ENCODE measurements at places on chromosomes 2 and 18. TPM values are rescaled to one million over a fixed set of nuclear protein-coding genes. Genes with fewer than 3 reads are reported as not detected.

Gene STPG4
- polyA plus RNA-seq, result not detected

Gene MTA3
- 70.2 TPM for polyA plus RNA-seq

Gene VWC2L
- polyA plus RNA-seq, result 0.06 TPM

Gene C2orf81
- 6.8 TPM for polyA plus RNA-seq

Gene LHCGR
- polyA plus RNA-seq, result 0.35 TPM

- DNase-seq, result no peak
These were observed 28.4 kb downstream of the NRXN1 start for GRCh38 chr2:51003345-51004192.

GRCh38 chr2:161379740-161380139 lies 36.4 kb upstream of the TBR1 start:
- no peak for DNase-seq

DNA sequence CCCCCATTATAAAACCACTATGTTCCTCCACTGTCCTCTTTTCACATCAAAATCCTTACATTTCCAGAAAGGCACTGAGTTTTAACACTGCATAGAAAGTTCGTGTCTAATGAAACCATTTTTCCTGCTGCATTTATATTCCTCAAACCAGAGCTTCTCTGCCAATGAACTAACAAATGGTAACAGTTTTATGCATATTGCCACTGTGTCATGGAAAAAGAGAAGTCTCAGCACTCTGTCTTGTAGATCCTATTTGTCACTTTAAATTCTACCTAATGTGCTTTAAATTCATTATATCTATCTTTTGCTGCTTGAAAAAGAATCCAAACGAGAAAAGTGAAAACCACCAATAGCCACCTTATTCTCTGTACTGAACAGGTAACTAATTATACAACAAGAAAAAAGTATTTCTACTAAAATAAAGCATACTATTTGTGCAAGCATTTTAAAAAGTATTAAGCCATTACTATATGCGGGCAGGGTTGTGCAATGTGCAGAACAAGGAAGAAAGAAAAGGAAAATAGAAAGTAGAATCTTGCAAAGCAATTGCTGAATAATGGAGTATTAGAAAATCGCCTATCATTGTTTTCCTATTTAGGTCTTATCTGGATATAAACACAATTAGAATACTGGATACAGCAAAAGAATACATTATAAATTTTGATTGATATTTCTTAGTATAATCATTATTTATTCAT lies 328.9 kb downstream of the ZEB2 start:
- no peak for DNase-seq

DNA sequence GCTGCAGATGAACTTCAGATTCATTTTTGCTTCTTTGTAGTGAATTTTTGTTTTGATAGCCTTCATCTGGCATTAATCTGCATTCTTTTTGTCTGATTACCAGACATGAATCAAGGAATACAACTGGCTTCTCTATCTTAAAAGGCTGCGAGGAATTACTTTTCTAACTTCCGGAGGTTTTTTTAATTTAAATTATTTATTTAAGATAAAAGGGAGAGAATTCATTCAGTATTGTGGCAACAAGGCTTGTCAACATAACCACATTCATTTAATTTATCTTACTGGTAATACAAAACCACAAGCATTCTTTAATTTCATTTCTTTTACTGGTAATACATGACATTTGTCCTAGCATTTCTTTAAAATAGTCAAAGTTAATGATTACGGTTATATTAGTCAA lies 36.0 kb downstream of the CSRNP3 start:
- no peak for DNase-seq

- DNase-seq, result no peak
These were observed 108.0 kb upstream of the HAAO start for GRCh38 chr2:42900289-42900891.

DNA sequence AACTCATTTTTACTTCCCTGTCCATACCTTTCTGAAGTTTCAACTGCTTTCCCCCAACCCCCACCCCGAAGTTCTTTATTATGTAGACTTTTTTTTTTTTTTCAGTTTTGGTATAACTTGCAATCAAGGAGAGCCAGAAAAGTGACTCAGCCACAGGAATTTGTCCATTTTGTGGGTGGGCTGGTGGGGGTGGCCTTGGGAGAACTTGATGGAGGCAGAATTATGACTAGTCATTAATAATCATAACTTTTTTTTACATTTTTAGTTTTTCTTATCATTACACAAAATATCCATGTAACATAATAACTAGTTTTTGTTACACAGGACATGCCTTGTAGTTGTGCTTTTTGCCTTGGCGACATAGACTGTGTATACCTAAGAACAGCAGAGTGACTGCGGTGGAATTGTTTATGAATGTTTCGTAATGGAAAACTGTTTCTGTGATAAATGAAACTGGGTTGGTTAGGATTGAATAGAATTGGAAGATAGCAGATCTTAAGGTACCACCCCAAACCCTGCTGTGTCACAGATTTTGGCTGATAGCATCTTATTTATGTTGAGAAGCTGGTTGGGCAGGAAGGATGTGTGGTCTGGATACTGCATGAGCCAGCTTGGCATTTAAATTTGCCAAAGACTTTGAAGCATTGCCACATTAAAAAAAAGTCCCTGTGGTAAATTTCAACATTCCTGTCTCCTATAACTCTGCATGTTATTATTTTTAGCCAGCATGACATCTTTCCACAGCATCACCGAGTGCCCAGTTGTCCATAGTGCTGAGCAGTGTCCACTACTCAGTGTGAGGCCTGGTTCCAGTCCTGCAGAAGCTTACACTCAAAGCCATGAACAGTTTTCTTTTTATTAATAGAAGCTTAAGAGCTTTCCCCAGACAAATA lies 30.7 kb downstream of the LYPD6B start:
- no peak for DNase-seq

DNA sequence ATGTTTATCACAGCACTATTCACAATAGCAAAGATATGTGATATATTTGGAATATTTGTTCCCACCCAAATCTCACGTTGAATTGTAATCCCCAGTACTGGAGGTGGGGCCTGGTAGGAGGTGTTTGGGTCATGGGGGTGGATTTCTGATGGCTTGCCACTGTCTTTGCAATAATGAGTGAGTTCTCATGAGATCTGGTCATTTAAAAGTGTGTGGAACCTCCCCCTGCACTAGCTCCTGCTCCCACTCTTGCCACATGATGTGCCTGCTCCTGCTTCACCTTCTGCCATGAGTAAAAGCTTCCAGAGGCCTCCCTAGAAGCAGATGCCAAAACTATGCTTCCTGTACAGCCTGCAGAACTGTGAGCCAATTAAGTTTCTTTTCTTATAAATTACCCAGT lies 72.2 kb upstream of the DYNC1I2 start:
- DNase-seq, result no peak

- no peak for DNase-seq
These were observed 161.4 kb upstream of the KLHL14 start for GRCh38 chr18:32934201-32934600.

DNA sequence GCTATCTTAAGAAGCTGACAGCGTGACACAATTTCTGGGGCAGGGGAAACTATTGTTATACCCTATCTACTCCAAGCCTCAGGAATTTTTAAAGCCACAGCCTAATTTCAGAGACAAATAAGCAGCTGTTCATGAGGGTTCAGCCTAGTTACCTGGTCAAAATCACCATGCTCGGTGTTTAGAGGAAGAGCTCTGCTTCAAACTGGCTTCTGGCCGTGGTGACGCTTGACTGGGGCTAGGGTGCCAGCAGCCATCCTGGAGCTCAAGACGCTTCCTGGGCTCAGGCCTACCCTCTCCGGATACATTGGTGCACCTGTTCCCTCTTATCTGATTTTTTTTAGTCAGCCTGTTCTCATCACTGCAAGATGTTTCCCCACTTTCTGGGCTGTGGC lies 41.7 kb downstream of the FRZB start:
- no peak for DNase-seq

DNA sequence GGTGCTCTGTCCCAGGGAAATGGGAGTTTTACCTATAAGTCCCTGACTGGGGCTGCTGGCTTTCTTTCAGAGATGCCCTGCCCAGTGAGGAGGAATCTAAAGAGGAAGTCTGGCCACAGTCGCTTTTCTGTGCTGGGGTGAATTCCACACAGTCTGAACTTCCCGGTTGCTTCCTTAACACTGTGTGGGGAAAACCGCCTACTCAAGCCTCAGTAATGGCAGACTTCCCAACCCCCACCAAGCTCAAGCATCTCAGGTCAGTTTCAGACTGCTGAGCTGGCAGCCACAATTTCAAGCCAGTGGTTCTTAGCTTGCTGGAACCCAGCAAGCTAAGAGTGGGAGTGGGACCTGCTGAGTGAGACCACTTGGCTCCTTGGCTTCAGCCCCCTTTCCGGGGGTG lies 54.9 kb downstream of the NUP35 start:
- no peak for DNase-seq
